Fibroblast of lung (primary cell): ENCODE measurements at places on chromosomes 12 and 14.

GRCh38 chr12:111807232-111807631 lies 34.8 kb upstream of the MAPKAPK5 start:
- no peak for DNase-seq

GRCh38 chr14:102893452-102893851 lies 29.0 kb upstream of the AMN start:
- DNase-seq: peak; percentile 97

DNA sequence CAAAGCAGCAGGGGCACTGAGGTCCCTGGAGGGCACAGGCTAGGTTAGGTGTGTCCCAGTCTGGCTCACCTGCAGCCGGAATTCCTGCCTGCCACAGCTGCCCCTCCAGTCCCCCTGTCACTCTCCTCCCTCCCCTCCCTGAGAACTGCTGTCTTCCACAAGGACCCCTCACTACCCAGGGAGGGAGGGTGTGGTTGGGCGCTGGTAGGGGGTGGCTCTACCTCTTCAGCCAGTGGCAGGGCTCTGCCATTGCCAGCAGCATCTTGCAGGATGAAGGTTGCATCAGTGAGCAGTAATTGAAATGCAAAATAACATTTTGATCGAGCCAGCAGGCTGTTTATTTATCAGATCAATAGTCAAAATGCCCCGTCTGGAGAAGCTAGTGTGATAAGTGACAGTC lies 45.7 kb downstream of the ESRRB start:
- DNase-seq: no peak

DNA sequence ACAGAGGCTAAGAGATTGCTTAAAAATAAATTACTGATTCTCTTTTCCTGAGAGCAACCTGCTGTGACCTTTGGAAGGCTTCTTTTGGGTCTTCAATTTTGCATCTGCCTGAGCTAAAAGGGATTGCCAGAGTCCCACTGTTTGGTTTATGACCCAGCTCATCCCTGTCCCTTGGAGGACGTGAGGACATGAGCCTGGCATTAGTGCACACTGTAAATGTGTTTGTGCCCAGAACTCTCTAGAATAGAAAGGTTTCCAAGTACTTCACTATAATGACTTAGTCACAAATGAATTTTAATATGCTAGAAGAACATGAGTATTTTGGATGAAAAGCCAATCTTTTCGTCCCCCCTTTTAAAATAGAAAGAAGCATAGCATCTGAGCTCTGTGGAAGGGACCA lies 47.1 kb upstream of the CDKN3 start:
- DNase-seq: no peak

DNA sequence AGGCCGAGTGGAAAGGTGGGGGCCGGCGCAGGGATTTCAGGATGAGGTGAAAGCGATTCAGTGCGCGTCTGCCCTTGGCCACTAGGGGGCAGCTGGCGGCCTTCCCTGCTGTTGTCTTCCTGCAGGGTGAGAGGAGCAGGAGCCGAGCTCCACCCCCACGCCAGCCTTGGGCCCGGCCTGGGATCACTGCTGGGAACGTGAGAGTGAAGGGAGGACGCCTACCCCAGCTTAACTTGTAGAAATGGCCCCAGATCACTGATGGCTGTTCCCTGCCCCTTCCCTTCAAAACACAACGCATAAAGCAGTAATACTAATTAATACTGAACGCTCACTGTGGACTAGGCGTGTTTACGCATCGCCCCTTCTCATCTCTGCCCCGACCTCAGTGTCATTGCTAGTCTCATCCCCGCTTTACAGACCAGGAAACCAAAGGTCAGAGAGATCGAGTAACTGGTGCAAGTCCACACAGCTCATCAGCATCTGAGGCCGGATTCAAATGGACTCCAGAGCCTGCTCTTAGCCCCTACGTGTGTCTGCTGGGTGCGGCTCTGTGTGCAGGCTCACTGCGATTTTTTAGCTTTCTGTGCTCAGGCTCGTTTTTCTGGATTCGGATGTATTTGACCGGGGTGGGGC lies 24.3 kb downstream of the MVK start:
- DNase-seq: peak; percentile 68

DNA sequence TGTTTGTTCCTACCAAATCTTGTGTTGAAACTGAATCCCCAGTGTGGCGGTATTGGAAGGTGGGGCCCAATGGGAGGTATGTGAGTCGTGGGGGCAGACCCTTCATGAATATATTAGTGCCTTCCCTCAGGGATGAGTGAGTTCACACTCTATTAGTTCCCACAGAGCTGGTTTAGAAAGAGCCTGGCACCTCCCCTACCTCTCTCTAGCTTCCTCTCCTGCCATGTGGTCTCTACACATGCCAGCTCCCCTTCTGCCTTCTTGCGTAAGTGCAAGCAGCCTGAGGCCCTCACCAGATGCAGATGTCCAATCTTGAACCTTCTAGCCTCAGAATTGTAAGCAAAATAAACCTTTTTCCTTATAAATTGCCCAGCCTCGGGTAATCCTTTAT lies 105.8 kb downstream of the SPTSSA start:
- peak; percentile 24 for DNase-seq

DNA sequence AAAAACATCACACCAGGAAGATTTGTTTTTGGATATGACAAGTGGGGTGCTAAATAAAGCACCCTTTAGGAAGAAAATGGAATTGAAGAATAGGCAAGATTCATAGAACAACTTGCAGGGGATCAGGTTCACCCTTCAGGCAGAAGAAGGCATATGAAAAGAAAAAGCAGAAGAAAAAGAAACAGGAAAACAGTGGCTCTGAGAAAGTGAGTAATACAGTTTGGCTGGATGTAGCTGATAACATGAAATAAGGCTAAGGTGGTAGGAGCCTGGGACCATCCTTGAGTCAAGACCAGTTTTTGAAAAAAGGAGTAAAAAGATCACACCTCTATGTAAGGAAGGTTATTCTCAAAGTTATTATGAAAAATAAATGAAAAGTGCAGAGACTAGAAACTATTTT lies 42.4 kb downstream of the TRIP11 start:
- peak; percentile 29 for DNase-seq

- DNase-seq: peak; percentile 46
These were observed 46.2 kb downstream of the BCAT1 start for GRCh38 chr12:24902511-24903328.

- peak; percentile 31 for DNase-seq
These were observed 155.0 kb upstream of the RTL1 start for GRCh38 chr14:101058571-101058970.

DNA sequence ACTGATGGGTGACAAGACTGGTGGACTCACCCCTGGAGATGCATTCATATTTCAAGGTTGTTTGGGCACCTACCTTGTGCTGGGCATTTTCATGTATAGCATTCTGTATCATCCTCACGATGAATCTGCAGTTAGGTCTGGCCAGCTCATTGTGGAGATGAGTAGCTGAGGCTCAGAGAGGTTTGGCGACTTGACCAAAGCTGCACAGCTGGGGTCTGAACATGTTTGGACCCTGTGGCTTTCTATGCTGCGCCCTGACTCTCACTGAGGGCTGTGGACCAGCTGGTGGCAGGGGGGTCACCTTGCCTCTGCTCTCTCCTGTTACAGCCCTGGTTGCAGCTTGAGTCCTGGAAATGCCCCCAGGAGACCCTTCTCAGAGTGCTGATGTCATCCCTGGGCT lies 24.9 kb upstream of the CCDC63 start:
- DNase-seq: no peak

DNA sequence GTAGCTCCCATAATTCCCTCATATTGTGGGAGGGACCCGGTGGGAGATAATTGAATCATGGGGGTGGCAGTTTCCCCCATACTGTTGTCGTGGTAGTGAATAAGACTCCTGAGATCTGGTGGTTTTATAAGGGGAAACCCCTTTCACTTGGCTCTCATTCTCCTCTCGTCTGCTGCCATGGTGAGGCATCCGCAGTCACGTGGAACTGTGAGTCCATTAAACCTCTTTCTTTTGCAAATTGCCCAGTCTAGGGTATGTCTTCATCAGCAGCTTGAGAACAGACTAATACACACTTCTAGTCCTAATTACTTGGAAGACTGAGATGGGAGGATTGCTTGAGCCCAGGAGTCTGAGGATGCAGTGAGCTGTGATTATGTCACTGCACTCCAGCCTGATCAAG lies 64.4 kb downstream of the TMX1 start:
- DNase-seq: peak; percentile 90

- no peak for DNase-seq
These were observed 83.2 kb downstream of the ITPR2 start for GRCh38 chr12:26749781-26750180.

GRCh38 chr12:19963972-19964371 lies 404.4 kb upstream of the PDE3A start:
- DNase-seq: peak; percentile 36

- DNase-seq: no peak
These were observed 7.5 kb upstream of the SAV1 start for GRCh38 chr14:50675597-50675996.

DNA sequence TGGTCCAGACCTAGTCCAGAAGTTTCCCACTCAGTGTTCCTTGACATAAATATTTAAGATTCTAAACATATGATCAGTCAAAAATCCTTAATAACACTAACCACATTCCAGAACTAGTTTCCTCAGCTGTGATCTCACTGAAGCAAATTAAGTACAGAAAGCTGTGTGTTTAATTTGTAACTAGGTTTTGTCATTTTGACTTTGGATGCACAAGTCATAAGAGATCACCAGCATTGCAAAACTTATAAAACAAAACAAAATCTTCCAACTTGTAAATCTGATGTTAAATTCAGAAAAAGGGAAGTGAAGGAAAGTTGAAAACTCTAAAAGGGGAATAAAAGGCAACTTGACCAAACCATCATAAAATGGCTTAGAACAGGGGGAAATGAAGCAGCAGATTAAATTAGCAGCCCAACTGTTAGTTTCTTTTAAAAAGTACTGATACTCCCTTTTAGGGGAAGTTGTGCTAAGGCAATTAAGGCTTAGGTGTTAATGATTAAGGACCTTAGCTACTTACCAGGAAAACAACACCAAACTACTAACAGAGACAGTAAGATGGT lies 56.6 kb downstream of the SH2B3 start:
- DNase-seq: peak; percentile 71

- DNase-seq: peak; percentile 21
These were observed 1.9 kb downstream of the TOGARAM1 start for GRCh38 chr14:44963775-44964380.

DNA sequence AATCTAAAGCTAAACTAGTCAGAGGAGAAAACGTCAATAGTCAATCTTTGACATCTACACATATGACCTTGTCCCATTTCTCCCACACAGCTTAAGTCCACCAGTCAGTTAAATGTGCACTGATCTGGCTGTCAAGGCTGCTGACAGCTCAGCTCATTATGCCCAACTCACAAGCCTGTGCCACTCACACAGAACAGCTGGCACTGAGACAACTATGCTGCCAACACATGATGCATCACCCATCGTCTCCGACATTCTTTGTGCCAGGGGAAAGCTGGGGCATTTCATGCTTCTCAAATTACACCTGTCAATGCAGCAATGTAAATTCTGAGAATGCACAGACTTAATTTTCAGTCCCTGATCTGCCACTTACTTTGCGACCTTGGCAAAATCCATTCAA lies 25.3 kb downstream of the GNS start:
- DNase-seq: no peak

- DNase-seq: no peak
These were observed 261.7 kb downstream of the LRFN5 start for GRCh38 chr14:41868396-41868795.

GRCh38 chr12:91110311-91110924 lies 876 bp downstream of the LUM start:
- no peak for DNase-seq

GRCh38 chr12:78269620-78270019 lies 438.9 kb downstream of the NAV3 start:
- no peak for DNase-seq

GRCh38 chr14:20623798-20624197 lies 17.7 kb downstream of the OR6S1 start:
- DNase-seq: no peak
